CD4-positive, alpha-beta T cell treated with Interleukin-21 for 1 hour (primary cell): ENCODE measurements at places on chromosomes 5 and 9.

DNA sequence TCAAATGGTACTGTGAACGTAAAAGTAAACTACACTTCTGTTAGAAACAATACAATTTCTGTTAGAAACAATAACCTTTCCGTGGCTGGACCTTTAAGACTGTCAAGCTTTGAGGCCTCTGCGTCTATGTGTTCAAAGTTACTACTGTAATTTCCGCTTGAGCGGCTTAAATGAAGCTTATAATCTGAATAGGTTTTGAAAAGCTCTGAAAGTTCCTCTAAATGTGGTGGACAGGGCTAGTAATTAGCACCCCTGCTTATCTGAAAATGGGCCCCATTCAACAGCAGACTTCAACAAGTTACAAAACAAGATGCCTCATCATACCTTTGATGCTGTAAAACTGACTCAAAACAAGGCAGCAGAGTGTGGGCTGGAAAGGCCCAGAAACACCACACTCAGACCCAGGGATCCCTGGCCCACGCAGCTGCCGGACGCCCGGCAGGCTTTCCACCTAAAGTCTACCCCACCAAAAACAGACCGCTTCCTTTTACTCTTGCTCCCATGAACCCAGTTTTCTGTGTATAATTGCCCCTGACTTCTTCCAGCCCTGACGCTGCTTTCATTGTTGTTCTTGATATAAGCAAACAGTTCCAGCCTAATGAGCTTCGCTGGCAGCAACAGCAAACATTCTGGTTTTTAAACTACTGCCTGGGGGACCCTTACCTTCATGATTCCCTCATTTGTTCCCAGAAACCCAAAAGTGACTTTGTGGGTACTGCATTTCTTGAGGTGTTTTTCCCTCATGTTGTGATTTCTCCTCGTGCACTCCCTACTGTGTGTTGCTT, 66.7 kb downstream of the TLE1 start:
- no peak for DNase-seq

GRCh38 chr5:9409413-9409960, 136.4 kb downstream of the SEMA5A start:
- DNase-seq: no peak

DNA sequence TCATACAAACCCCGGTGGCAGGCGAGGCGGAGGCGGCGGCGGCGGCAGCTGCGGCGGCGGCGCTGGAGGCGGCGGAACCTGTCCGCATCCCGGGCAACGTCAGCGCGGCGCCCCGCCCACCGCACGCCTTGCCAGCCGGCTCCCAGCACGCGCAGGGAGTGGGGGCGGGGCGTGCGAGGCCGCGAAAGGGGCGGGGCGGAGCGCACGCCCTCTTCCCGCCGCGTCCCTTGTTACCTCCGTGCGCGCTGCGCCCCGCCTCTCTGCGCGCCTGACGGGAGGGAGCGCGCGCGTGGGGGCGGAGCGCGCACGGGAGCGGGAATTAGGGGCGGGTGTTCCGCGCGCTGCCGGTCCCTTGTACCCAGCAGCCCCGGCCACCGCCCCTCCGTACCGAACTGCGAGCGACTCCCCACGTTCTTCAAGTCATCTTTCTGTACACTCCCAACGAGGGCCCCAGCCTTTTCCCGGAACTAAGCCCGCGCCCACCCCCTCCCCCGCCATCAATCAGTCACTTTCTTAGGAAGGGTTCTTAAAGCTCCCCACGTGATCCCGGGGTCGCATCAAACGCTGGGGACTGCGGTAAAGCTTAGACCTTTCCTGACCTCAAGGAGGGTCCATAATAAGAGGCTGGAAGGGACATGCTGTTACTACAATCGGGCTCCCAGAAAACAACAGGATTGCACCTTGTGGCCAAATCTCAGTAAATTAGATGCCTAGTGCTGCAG, at the start of gene AGTPBP1:
Gene AGTPBP1, minus strand, starts transcription at position 80 of the 722 bp plus-strand sequence. CDS start 29,421 bp downstream, outside the sequence.
- DNase-seq: peak; percentile 96

DNA sequence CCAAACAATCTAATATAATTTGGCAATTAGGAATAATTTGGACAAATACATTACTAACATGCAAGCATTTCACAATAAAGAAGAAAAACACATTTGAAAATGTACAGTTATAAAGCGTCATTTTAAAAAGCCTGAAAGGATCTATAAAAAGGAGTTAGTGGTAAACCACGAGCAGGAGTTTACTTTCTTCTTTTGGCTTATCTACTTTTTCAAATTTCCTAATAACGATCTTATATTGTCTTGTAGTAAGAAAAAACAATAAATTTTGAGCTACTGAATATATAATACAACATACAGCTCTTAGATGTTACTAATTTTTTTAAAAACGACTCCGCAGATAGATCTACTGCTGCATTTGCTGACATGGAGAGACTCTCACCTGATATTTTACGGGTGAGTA, 79.9 kb downstream of the SMIM23 start:
- no peak for DNase-seq

GRCh38 chr9:81557452-81558090, 131.8 kb downstream of the TLE1 start:
- no peak for DNase-seq

- no peak for DNase-seq
Measured at GRCh38 chr9:20022410-20022809, 233.6 kb upstream of the SLC24A2 start.

DNA sequence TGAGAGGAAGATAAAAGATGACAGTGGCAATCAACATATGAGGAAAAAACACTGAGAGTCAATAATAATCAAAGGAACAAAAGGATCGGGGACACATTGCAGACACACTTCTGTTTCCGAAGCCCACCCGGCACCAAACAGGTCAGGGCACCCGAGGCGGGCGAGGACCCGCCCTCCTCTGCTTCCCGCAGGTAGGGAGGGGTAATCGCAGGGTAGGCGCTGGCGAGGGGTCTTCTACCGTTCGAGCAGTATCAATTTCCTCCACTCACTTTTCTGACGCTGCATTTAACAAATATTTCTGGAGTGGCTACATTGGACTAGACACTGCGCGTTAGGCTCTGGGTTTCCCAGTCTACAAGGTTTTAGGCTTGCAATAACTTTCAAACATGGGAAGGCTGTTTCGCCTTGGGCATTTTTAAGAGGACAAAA, 1.3 kb downstream of the TXN start:
- DNase-seq: peak; percentile 15

- DNase-seq: no peak
Measured at GRCh38 chr9:14797435-14797834, 74.9 kb upstream of the CER1 start.

DNA sequence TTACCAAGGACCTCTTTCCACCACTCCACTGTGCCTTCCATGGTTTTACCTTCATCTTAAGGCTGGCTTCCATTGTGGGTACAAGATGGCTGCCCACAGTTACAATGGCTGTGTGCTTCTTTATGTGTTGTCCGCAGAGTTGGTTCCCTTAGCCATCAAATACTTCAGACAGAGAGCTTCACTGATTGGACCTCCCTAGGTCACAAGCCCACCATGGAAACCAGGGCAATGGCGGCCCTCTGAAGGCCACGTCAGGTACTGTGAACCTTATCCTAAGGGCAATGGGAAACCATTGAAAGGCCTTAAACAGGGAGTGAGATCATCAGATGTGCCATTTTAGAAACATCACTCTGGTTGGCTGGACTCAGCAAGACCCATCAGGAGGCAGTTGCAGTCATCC, 2.9 kb upstream of the ARHGEF39 start:
- DNase-seq: no peak
